COR-L47 (cell line): ENCODE measurements at places on chromosomes 3 and 15.

DNA sequence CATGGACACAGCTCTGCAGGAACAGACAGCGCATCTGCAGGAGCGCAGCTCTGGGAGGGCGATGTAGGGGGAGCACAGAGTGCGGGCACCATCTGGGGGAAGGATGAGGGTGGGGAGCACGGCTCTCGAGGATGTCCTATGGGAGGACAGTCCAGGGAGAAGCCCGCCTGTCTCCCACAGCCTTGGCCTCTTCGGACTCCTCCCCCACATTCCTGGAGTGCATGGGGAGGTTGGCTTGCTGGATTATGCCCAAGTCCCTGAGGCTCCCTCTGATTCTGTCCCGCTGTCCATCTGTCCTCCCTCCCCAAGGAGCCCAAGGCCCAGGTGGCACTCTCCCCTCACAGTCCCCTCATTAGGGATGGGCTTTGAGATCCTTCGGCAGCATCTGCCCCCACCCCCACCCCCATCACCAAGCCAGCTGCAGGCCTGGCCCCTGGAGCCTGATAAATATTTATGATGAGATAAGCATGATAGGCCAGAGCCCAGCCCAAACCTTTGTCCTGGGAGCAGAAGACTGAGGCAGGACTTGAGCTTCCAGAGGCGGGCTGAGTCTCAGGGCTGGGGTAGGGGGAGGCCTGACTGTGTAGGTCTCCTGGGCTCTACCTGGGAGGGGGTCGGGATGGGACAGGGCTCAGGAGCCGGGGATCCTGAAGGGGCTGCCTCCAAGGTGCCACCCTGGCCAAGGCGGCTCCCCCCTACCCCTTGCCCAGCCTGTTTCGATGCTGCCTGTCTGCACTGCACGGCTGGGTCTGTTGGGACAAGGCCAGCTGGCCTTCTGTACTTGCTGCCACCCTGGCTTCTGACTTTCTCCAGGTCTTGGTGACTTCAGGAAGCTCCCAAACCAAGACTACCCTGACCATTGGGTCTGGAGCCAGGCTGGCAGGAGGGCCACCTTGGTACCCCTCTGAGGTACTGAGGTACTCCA lies 28.6 kb upstream of the SEMA3F start:
- no peak for DNase-seq

DNA sequence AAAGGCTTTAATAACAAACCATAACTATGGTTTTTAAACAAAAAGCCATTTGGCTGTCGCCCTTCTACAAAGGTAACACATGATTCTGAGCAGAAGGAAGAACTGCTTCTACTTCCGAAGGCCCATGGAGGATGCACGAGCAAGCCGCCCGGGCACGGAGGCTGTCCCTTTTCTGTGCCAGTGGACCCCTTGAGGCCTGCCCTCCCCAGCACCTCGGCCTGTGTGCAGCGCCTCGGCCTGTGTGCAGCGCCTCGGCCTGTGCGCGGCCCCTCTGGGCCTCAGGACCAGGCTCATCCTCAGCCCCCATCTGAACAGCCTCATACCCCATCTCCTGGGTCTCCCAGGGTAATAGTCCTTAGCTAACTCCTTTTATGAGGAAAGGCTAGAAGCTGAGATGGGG lies 329.5 kb downstream of the OCA2 start:
- no peak for DNase-seq

DNA sequence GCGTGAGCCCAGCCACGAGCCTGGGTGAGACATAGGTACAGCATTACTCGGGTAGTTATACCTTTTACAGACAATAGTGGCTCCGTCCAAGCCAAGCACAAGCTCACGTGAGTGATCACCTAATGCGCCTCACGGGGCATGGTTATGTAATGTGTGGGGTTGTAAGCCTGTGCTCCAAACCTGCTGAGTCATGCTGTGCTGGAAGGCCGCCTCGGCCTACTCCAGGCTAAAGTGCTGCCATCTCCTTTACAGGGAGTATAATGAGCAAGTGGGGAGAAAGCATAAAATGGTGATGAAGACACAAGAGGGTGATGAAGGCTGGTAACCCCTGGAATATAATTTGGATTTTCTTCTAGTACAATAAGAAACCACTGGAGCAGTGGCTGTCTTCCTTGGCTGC lies 175.8 kb upstream of the STT3B start:
- DNase-seq = no peak

GRCh38 chr3:188348435-188349244 lies 194.7 kb downstream of the LPP start:
- no peak for DNase-seq

GRCh38 chr3:73383470-73384049 lies 241.2 kb downstream of the PDZRN3 start:
- no peak for DNase-seq

GRCh38 chr3:190495796-190496195 lies 18.1 kb upstream of the IL1RAP start:
- DNase-seq = no peak

DNA sequence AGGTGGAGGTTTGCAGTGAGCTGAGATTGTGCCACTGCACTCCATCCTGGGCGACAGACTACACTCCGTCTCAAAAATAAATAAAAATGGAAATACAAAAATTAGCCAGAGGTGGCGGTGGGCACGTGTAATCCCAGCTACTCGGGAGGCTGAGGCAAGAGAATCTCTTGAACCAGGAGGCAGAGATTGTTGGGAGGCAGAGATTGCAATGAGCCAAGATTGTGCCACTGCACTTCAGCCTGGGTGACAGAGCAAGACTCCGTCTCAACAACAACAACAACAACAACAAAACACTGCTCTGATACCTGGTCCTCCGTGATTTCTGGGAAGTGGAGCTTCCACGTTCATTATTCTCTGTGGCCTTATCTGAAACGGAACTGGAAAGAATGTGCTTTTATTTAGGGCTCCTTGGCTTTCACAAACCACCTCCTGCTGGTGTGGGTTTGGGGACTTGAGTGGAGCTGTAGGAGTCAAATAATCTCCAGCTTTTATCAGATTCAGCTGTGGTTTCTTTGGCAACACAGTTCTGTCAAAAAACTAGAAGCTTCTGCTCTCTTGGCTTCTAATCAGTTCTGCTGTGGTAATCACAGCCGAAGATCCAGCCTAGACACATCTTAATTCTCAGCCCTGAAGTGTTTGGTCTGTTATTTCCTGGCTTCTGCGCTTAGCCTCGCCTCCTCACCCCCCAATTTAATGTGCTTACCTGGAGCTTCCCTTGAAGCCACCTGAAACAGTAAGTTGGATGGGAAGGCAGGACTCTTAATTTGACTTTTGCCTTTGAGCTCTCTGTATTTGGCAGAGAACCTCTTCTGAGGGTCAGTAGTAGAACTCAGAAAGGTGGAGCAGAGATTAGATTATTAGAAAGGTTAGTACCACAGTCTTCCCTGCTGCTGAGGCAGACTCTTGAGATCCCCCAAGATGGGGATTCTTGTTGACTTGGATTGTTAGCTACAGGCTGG lies 21.4 kb downstream of the IRAK2 start:
- no peak for DNase-seq
